ENCODE measurements at places on chromosomes 16 and 17. TPM values are rescaled to one million over a fixed set of nuclear protein-coding genes. Genes with fewer than 3 reads are reported as not detected.

CASKIN1 gene
- total RNA-seq: 3.5 TPM

WSB1 gene
- total RNA-seq: 44.7 TPM

QPRT gene
- total RNA-seq: 18.3 TPM

MRPL28 gene
- total RNA-seq: 90.3 TPM

TBL3 gene
- total RNA-seq: 35.6 TPM

DBF4B gene
- 4.4 TPM for total RNA-seq

EPX gene
- not detected for total RNA-seq

FBXW10 gene
- not detected for total RNA-seq

GGT6 gene
- total RNA-seq: not detected

SPN gene
- total RNA-seq: 3.7 TPM

ZNF276 gene
- 11.1 TPM for total RNA-seq

ODAD4 gene
- total RNA-seq: 0.56 TPM

KRTAP1-5 gene
- not detected for total RNA-seq

CDC27 gene
- total RNA-seq: 39.3 TPM

TBX21 gene
- not detected for total RNA-seq

PROCA1 gene
- 1.4 TPM for total RNA-seq

C1QTNF8 gene
- total RNA-seq: not detected

CHST4 gene
- not detected for total RNA-seq

CTF1 gene
- total RNA-seq: 7.6 TPM

ZNF785 gene
- 5.5 TPM for total RNA-seq

YBX2 gene
- 3.0 TPM for total RNA-seq

SLC6A2 gene
- not detected for total RNA-seq

BLTP2 gene
- total RNA-seq: 70.3 TPM

ESRP2 gene
- total RNA-seq: 1.2 TPM

RAMP2 gene
- 28.9 TPM for total RNA-seq

RTN4RL1 gene
- total RNA-seq: 5.0 TPM

TEX14 gene
- total RNA-seq: not detected

GNG13 gene
- not detected for total RNA-seq

ST6GALNAC1 gene
- total RNA-seq: 2.4 TPM

STH gene
- not detected for total RNA-seq

All from right atrium auricular region (tissue), 2 donors.